ENCODE measurements at places on chromosomes 2 and 18.

DNA sequence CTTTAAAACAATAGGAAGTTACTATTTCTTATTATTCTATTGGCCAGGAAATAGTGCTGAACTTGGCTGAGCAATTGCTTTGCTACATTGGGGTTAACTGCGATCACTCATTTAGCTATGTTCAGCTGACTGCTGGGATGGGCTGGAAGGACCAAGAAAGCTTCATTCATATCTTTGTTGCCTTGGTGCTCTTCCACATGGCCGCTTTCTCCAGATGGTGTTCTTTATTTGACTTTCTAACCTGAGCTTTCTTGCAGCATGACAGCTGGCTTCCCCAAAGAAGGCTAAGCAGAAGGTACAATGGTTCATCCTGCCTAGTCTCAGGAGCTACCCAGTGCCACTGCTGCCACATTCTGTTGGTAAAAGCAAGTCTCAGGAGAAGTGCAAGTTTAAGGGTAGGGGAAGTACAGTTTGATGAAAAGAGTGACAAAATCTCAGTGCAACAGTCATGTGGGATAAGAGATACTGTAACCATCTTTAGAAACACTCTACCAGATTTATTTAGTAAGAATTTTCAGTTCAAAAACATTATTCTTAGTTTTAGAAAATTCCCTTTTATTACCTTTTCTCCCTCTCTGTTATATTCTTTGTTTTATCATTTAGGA lies 180.6 kb upstream of the RBMS1 start:
- DNase-seq: no peak

DNA sequence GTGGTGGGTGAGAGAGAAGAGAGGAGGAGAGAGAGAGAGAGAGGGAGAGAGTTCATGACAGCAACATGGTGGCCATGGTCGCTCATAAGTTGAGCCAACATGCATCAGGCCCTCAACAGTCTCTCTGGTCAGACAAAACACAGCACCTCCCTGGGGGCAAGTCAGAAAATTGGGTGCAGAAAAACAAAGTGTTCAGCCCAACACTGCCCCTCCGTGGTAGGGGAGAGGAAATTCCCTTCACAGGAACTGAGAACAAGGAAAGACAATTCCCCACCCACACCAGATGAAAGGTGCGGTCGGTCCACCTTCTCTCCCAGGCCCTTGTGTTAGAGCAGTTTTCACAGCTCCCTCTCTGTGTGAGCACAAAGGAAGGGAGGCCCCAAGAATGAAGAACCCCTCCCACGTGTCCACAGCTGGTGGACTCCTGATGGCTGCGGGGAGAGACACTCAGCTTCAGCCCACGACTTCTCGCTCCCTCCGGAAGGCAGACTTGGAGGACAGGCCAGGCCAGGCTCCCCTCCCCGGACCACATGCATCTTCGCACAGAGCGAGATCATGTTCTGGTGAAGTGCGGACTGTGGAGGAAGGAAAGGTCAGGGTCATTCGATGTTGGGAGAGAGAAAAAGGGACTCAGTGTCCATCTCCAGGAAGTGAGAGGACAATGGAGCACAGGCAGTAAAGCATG lies 181.7 kb downstream of the ANAPC1 start:
- DNase-seq: no peak

DNA sequence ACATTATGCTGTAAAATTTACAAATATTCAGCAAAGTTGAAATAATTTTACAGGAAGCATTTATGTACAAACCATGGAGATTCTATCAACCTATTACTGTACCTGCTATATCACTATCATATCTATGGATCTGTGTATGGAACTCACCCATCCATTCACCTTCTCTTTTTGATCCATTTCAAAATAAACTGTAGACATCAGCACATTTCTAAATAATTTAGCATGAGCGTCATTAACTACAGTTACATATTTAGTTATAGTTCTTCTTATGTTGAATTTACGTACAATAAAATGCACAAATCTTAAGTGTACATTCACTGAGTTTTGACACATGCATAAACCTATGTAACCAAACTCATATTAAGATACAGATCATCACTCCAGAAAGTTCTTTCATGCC lies 127.8 kb upstream of the BCL2L11 start:
- DNase-seq: no peak

GRCh38 chr18:70450426-70451253 lies 161.8 kb downstream of the SOCS6 start:
- DNase-seq: no peak

- DNase-seq: no peak
Measured at GRCh38 chr2:150230004-150230403, 257.5 kb downstream of the RND3 start.

DNA sequence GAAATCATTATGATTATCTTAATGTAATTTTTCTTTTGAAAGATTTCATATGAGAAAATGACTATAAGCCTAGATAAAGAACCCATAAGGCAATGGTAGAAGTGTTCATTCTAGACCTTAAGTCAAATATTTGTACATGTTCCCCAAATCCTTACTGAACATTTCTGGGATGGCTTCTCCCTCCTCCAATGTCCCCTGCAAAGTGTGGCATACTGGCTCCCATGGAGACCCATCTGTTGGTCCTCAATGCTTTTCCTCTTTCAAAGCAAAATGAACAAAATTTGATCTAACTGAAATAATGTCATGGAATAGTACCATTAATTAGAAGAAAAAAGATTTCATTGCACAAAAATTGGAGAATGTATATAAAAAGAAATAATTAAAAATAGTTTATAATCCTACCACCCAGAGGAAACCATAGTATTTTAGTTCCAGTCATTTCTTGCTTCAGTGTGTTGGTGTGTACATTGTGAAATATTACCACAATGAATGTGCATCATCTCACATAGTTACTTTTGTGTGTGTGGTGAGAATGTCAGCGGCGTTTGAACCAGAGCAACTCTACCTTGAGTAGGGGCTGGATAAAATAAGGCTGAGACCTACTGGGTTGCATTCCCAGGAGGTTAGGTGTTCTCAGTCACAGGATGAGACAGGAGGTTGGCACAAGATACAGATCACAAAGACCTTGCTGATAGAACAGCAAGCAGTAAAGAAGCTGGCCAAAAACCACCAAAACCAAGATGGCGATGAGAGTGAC lies 181.3 kb downstream of the UXS1 start:
- no peak for DNase-seq

GRCh38 chr2:100267751-100268150 lies 54.5 kb downstream of the LONRF2 start:
- no peak for DNase-seq

- no peak for DNase-seq
Measured at GRCh38 chr2:98556344-98557033, 51.8 kb downstream of the COA5 start.

GRCh38 chr18:32258558-32259204 lies 68.8 kb downstream of the MEP1B start:
- DNase-seq: no peak

- DNase-seq: no peak
Measured at GRCh38 chr2:202014318-202014717, 19.3 kb upstream of the FZD7 start.

DNA sequence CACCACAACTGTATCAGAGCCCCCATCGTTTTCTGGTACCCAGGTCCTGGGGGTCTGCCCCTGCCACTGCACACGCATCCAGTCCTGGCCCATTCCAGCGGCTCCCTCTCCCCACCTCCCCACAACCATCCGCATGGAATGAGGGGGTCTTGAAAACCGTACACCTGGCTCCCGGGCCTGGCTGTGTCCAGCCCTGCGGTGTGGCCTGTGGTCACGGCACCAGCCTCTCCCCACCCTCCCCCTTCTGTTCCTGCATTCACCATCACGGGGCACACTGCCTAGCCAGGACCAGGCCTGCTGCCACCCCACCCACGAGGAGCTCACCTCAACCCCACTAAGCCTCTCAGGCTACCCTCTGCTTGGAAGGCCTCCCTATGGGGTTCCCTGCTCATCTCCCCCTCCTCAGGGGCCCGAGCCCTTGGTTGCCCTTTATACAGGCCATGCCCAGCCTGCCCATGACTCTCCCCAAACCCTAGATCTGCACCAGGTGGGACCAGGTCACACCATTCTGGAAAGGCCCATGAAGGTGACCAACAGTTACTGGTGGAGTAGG lies 11.4 kb downstream of the GPR35 start:
- no peak for DNase-seq

Data from cortex of kidney (tissue), 1 donor.